ENCODE measurements at places on chromosomes 7 and 10.

DNA sequence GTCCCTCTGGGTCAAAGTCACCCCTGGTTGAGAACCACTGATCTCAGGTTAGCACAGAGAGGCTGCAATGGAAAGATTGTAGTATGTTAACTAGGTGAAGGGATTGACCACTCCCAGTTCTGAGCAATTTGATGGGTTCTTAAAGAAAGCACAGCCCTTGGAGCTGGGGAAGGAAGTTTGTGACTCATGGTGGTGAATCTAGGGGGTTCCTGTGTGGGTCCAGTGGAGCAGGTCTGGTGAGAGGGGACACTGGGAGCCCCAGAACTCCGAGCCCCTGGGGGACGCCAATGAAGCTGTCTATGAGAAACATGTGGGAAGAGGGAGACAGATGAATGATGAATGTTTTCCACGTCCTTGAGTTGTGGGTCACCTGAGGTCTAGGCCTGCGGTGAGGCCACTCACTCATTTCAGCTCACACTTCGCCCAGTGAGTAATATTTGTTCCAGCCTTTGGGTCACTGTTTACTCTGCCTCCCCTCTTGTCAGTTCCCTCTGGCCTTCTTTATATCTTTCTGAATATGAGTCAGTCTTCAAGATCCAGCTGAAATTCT lies 341.9 kb downstream of the LRMDA start:
- no peak for DNase-seq

- no peak for DNase-seq
These were observed 495.5 kb upstream of the C7orf33 start for GRCh38 chr7:148095066-148095465.

DNA sequence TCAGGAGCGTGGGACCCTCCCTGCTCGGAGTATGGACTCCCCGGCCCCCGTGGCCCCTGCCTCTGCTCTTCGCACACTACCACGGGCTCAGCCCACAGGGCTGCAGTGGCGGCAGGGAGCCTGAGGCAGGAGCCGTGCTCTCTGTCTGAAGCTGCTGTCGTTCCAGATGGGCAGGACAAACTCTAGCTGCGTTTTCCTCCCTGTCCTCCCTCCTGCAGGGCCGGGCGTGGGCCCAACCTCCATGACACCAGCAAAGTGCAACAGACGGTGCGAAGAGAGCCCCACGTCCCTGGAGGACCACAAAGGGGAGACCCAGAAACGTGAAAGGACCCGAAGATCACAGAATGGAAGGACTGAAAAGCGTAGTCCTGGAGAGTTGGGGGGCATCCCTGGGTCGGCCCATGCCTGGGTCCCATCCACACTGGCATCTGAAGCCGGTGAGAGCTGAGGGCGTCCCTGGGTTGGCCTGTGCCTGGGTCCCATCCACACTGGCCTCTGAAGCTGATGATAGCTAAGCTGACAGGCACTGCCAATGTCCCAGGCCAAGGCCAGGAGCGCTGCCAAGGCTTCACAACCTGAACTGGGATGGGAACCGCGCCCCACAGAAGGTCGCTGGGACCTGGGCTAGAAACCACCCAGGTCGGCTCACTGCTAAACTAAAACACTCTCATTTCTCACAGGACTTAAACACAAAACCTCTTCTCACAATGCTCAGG lies 267.0 kb downstream of the MAD1L1 start:
- no peak for DNase-seq

GRCh38 chr10:78658645-78659597 lies 409.8 kb upstream of the ZMIZ1 start:
- no peak for DNase-seq

- DNase-seq = no peak
These were observed 46.2 kb upstream of the GDF10 start for GRCh38 chr10:47253651-47254375.

DNA sequence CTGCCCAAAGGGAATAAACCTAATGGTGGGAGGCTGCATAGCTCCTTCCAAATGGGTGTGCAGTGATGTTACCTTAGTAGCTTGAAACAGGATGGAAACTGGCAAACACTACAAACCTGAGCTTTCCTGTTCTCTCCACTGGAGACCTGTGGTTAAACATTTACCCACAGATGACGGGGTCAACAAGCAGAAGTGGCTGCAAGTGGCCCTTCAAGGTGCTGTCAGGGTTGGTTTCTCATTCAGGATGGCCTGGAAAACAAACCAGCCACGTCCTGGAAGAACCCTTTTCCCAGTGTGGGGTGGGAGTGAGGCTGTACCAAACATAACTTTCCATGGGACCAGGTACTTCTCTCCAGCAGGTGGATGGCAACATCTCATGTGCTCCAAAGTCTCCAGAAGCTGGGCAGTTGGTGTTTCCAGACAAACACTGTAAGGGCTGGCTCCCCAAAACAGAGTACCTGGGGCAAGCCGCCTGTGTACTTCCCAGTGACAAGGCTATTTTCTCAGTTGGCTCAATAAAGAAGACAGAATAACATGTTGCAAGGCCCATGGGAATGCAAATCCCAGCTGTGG lies 67.5 kb downstream of the DNAJB9 start:
- no peak for DNase-seq

- no peak for DNase-seq
These were observed 33.4 kb upstream of the COBL start for GRCh38 chr7:51349820-51350545.

- DNase-seq = no peak
These were observed 8.2 kb upstream of the ZC3HAV1 start for GRCh38 chr7:139117599-139118233.

- DNase-seq = no peak
These were observed 264.7 kb downstream of the PAXIP1 start for GRCh38 chr7:154738216-154738615.

DNA sequence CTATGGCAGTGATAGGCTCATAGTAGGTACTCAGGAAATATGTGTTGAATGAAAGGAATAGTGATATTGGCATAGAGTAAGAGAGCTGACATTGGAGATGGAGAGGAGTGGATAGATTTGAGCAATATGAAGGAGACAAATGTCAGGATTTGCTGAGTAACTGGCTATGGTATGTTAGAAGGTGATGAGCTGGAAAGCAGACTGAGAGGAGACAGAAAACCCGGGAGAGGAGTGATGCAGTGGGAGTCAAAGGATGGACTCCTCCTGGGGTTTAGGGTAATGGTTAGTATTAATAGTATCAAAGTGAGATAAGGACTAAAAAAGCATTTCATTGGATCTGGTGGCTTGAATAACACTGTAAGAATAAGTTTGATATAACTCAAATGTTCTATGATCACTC lies 64.8 kb downstream of the CD36 start:
- DNase-seq = no peak

DNA sequence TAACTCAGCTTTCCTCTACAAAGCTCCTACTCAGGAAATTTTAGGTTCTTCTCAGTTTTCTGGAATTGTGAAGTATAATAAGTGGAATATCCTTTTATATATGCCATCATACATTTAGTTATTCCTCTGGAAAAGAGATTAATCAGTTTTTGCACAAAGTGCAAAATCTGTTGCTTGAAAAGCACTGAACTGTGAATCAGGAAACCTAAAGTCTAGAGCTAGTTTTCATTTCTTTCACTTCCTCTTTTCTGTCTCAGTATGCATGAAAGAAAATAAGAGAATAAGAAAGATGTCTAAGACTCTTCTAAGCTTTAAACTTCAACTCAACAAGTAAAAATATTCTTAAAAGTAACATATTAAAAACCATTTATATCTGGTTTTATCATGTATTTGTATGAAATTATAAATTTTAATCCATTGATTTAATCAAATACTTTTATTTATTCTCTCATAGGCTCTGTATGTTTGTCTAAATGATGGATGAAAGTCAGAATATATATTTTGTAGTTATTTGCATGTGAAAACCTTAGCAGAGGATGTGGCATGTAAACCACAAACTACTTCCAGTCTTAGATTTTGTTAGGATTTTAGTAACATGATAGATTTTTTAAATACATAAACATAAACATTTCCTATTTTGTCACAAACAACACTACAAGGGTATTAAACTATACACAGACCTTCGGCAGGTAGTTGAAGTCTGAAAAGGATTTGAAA lies 1073.0 kb downstream of the XPNPEP1 start:
- no peak for DNase-seq

DNA sequence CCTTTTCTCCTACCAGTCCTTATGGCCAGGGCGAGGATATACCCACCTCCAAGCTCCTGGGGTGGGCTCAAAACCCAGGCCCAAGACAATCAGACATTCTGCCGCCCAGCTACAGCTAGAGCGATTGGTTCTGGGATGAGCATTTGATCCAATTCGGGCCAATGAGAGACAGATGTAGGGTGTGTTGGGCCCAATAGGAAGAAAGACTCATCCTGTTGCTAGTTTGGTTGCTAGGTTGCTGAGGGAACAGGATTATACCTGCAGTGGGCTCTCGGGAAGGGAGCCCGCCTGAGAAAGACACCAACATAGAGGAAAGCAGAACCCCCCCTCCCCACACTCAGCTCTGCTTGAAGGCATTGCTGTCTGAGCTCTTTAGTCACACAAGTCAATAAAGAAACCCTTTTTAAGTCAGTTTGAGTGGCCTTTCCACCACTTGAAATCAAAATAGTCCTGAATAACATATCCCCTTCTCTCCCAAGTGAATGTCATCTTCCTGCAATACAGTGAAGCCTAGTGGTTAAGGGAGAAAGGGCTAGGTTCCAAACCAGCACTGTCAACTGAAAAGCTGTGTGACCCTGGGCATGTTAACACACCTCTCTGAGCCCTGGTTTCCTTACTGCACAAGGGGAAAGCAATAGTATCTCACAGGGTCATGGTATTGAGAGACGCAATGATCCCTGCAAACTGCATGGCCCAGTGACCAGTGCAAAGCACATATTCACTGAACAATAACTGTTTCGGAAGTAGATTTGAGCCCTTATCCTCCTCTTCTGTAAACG lies 21.8 kb downstream of the ITPRIP start:
- DNase-seq = no peak

- DNase-seq = no peak
These were observed 66.3 kb upstream of the HABP2 start for GRCh38 chr10:113486531-113486930.

DNA sequence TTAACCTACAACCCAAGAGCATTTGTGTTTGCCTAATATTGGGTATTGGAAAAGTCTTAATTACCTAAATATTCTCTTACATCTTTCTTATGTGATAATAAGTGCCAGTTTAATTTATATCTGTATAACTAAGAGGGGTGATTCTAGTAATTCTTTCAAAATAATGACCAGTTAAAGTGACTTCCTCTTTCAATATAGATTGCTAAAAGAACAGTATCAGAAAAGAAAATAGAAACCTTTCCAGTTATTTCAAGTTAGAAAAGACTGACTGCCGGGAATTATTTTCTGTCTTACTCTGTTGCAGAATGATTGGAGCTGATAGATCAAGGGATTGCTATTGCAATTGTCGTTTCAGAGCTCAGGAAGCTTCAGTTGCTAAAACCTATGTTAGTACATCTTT lies 525.0 kb upstream of the SEMA3D start:
- no peak for DNase-seq

DNA sequence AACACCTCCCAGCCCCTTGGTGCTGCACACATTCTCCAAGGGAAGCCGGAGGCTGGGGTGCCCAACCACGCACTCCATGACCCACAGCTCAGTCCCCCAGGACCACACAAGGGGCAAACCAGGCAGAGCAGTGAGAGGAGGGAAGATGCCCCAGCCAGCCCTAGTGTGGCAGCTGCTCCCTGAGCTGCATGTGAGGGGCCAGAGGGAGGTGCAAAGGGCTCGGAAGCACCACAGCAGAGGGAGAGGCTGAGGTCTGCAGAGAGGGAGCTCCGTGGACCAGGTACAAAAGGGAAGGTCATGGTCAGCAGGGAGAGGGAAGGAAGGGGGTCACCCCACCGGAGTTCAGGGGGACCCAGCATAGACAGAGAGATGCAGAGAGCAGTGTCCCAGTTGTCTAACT lies 1.5 kb upstream of the CALML5 start:
- DNase-seq = no peak

DNA sequence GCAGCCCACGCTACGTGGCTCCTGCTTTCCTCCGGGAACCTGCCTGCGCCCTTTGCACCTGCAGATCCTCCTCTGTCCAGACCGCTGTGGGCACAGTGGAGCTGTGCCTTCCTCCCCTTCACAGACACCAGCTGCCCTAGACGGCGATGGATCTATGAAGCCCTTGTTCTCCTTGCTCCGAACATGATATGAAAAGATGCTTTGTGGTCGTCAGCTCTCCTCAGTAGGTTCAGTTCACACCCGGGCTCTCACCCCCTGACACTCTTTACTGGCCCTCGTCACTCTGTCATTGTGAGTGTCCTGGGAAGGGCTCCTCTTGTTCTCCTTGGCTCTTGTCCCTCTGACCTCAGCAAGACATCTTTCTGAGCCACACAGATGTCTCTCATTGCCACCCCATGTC lies 4.2 kb downstream of the ZNF488 start:
- DNase-seq = no peak

- DNase-seq = no peak
These were observed 77.4 kb downstream of the PPP1R17 start for GRCh38 chr7:31764462-31764861.

All from stimulated activated CD8-positive, alpha-beta memory T cell treated with anti-CD3 and anti-CD28 coated beads, Interleukin-7, amount 100 ng/mL, for 48 hours (primary cell).